GM23248 (cell line): ENCODE measurements at places on chromosomes 11 and 22.

GRCh38 chr22:45164270-45165088 is 754 bp downstream of the NUP50 start:
- peak; percentile 52 for DNase-seq

DNA sequence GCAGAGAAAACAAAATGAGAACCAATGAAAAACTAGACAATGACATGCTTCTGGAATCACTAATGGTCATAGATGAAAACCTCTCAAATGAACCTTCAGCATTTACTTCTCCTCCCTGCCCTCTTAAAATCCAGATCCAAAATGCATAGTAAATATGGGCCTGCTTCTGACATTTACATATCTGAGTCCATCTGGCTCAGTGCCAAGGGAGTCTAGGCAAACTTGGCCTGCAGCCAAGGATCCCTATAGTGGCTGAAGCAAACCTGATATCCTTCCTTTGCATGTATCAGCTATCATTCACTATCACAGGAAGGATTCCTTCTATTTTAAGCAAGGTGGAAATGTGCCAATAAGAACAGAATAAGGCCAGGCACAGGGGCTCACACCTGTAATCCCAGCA is 104.8 kb downstream of the C11orf58 start:
- DNase-seq: peak; percentile 44

- DNase-seq: peak; percentile 49
Observed at GRCh38 chr22:24803064-24803542, 2.9 kb upstream of the SGSM1 start.

DNA sequence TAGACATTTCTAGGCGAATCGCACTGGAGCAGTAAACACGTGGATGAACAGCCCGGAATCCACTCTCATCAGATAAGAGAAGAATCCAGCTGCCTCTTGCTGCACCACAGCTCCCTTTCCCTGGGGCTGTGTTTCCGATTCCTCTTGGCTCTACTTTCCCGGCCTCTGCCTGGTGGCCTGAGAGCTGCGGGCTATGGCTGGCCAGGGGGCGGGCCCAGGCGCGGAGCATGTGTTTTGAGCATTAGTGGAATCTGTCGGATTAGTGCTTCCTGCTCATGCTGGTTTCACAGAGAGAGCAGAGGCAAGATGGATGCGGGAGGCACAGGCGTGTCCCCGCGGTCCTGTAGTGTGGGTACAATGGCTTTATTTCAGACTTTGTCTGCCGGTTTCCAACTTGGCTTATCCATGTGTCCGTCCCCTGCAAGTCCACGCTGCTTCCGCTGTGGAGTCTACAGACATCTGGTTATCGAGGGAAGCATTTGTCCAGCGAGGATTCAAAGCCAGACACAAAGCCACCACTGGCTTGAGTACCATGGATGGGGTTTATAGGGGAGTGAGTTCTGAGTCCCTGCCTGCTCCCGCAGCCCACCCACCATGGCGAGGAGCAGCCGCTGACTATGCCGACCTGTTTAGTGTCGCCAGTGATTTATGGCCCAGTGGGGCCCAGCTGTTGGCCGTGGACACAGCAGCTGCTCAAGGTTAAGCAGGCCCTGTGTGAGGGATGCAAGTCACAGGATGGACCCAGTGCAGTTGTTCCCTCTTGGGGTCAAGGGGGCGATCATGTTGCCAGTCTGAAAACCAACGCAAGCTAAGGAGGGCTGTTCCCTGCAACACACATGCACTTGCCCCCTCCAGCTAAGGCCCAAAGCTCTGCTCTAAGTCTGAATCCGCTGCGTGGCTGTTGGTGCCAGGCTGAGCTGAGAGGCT is 43.3 kb upstream of the EP300 start:
- DNase-seq: peak; percentile 84

GRCh38 chr11:64888406-64888728 is 9.9 kb upstream of the EHD1 start:
- no peak for DNase-seq

GRCh38 chr11:44542372-44542771 is 23.1 kb upstream of the CD82 start:
- no peak for DNase-seq

DNA sequence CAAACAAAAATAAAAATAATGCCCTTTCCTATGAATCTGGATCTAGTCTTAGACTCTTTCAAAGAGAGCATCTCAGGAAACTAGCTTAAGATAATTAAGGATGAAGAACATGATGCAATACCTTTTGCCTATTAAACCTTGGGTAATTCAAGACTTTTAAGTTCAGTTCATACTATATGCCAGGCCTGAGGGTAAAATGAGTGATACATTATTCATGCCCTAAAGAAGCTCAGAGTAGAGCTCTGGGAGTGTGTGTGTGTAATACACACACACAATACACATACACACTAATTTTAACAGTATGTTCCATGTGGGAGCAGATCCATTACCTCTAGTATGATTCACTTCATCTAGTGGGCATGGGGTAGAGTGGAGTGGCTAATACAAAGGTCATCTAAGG is 651.4 kb upstream of the CHORDC1 start:
- DNase-seq: no peak

DNA sequence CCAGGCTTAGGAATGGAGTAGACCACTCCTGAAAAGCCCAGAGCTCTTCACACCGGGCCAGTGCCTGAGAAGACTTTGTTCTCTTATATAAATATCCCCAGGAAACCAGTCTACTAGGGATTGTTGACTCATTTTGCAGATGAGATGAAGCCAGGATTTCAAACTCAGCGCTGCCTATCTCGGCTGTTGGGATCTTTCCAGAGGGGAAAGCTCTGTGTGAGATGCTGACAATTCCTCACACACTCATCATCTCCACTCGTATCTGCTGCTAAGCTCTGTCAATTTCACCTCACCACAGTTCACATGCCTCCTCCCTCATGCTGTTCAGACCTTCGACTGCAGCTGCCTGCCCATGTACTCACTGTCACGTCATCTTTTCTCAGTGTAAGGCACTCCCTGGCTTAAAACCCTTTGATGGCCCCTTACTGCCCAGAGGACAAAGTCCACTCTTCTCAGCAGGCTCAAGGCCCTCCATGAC is 12.5 kb downstream of the USH1C start:
- DNase-seq: peak; percentile 61

- no peak for DNase-seq
Observed at GRCh38 chr11:73635721-73636120, 10.7 kb upstream of the PLEKHB1 start.

DNA sequence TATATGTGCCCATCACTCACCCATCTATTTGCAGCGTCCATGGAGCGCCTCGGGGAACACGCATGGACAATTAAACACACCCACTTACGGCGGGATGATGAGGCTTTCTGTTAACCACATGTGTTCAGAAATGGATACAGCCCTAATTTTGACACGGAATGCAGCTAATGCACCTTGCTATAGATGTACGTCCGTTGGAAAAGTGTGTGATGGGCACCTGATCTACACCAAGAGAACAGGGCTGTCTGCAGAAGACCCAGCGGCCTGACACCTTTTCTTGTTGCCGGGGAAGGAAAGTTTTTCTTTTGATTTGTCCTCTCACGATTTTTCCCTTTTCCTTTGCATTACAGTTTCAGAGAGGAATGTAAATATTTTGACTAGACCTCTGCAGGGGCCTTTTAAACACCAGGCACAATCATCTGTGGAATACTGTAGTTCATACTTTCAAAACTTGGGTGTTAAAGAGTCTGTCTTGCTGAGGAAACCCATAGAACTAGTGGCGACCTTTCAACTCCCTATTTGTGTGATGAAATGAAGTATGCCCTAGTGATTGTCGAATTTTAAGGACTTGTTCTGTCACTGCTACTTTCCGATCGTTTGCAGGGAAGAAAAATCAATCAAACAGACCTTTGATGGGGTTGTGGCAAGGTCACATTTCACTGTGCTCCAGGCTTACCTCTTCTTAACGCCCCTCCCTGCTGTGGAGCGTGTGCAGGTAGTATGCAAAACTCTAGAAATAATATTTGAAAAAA is 16.5 kb upstream of the PAX6 start:
- DNase-seq: no peak

- DNase-seq: no peak
Observed at GRCh38 chr11:73551677-73552076, 46.2 kb downstream of the FAM168A start.

DNA sequence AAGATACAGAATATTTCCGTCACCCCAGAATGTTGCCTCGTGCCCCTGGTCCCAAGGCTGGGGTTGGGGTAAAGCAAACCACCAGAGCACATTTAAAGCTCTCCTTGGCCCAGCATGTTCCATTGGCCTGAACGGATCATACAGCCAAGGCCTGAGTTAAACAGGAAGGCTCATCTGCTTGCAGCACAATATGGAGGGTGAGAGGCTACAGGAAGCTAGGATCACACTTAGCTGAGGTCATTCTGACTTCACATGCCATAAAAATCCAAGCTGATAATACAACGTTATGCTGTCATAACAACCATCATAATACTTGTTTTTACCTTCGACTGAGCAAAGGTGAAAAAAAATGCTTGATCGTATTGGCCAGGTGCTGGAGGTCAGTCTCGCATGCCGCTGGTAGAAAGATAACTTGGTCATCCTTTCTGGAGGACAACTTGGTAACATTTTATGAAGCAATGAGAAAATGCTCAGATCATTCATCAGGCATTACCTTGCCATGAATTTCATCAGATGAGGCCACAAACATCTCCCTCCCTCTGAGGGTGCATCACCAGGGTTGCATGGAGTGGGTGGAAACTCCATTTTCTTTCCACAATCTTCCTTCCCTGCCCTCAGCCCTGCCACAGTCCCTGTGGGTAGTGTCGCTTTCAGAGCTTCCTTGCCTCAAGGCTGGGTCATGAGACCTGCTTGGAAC is 31.9 kb upstream of the RTL6 start:
- peak; percentile 67 for DNase-seq

GRCh38 chr11:131253656-131254151 is 116.7 kb upstream of the NTM start:
- DNase-seq: peak; percentile 26

DNA sequence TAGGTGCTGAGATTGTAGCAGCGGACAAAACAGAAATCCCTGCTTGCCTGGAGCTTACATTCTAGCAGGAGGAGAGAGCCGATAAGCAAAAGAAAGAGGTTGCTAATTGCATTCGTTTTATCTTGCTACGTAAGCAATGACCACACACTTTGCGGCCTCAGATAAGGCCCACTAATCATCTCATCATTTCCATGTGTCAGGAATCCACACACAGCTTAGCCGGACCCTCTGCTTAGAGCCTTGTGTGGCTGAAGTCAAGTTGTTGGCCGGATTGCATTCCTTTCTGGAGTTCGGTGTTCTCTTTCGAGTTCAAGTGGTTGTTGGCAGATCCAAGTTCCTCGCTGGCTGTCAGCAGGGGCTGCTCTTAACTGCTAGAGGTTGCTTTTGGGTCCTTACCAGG is 101.6 kb downstream of the CHST1 start:
- DNase-seq: no peak

DNA sequence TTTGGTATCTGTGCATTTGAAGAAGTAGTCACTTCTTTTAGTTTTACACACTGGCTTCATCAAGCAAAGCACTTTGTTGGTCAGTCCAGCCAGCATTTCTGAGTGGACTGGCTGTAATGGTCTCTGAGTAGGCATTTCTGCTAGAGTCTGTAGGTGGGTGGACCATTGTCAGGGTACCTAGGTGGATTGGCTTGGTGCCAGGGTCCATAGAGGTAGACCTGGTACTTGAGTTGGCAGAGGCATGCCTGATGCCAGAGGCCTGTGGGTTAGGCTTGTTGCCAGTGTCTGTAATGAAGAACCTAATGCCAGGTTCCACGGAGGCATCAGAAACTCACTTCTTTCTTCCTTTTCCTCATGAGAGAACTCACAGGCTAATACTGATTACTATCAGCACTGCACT is 157.9 kb upstream of the C11orf87 start:
- DNase-seq: no peak

GRCh38 chr11:67356864-67357561 is 3.7 kb upstream of the POLD4 start:
- peak; percentile 85 for DNase-seq

DNA sequence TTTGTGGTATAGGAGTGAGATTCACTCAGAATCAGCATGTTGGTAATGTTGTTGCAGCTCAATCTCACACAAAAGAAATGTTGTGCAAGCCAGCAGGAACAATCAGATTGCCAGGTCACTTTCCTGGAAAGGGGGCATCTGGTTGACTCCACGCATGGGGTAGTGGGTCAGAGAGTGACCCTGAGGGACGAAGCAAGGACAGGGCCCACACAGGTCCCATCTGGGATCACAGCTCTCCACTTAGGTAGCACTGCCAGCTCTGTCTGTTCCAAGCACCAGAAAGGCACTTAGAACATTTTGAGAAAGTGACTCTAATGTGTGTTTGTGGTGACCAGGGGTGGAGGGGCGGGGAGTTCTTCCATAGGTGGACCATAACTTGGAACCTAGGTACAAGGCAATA is 109.5 kb downstream of the RASSF10 start:
- DNase-seq: no peak

DNA sequence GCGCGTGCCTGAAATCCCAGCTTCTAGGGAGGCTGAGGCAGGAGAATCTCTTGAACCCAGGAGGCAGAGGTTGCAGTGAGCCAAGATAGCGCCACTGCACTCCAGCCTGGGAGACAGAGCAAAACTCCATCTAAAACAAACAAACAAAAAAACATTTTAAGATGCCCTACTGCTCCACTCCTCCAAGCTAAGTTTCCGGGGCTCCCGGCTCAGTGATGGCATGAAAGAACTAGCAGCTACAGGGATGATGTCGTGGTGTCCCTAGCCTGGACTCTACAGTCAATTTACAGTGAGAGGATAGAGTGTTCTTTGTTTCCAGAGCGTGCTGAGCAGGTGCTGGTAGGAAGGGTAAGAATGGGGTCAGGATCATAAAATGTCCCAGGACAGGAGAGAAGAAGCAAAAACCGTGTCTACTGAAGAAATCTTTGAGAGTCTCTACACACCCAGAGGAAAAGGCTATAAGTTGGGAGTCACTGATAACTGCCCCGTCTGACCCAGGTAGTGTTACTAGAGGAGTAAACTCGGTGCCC is 1.2 kb upstream of the ZBTB3 start:
- DNase-seq: no peak

DNA sequence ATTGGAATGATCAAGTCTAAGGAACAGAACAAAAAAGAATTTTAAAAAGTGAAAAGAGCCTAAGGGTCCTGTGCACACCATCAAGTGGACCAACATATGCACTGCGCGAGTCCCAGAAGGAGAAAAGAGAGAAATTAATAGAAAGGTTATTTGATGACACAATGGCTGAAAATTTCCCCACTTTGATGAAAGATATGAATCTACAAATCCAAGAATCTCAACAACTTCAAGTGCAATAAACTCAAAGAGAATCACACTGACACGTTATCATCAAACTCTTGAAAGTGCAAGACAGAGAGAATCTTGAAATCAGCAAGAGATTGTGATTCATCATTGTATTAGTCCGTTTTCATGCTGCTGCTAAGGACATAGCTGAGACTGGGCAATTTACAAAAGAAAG is 230.8 kb downstream of the ADAMTS15 start:
- DNase-seq: no peak

GRCh38 chr22:28815111-28815510 is 14.7 kb upstream of the XBP1 start:
- no peak for DNase-seq
